Naive thymus-derived CD8-positive, alpha-beta T cell (primary cell): ENCODE measurements at places on chromosomes 2 and 18. TPM values are rescaled to one million over a fixed set of nuclear protein-coding genes. Genes with fewer than 3 reads are reported as not detected.
A peak's percentile ranks its signal among the peaks of the same experiment; 100 is the strongest.

Gene ZAP70
- polyA plus RNA-seq = 149 TPM

Gene MC5R
- not detected for polyA plus RNA-seq

Gene C2orf72
- not detected for polyA plus RNA-seq

Gene PROC
- polyA plus RNA-seq = not detected

Gene ERBB4
- not detected for polyA plus RNA-seq

Gene AQP12A
- not detected for polyA plus RNA-seq

Gene DSG4
- not detected for polyA plus RNA-seq

Gene CDH2
- polyA plus RNA-seq = not detected

DNA sequence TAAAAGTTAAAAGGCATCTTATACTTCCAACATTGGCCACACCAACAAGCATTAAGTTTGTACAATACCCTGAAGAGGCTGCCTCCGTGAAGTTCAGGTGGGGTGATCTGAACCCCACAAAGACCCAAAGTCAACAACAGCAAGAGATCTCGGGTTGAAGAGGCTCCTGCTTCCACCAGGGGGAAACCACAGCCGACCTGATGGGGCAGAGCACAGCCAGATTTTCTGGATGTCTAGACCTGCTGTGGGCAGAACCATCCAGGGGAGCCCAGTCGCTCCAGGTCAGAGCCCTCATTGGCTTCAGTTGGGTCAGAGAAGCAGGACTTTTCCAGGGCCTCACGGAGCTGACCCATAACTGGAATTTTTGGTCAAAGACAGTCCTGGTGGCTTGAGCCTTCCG lies 66.5 kb upstream of the ACKR3 start:
- no peak for DNase-seq

GRCh38 chr18:56458770-56459712 lies 179.4 kb downstream of the TXNL1 start:
- DNase-seq = no peak

GRCh38 chr18:28529644-28530043 lies 352.7 kb upstream of the CDH2 start:
- no peak for DNase-seq

GRCh38 chr18:37532917-37533316 lies 32.7 kb downstream of the CELF4 start:
- no peak for DNase-seq

GRCh38 chr18:69588301-69588700 lies 187.6 kb downstream of the DOK6 start:
- no peak for DNase-seq

DNA sequence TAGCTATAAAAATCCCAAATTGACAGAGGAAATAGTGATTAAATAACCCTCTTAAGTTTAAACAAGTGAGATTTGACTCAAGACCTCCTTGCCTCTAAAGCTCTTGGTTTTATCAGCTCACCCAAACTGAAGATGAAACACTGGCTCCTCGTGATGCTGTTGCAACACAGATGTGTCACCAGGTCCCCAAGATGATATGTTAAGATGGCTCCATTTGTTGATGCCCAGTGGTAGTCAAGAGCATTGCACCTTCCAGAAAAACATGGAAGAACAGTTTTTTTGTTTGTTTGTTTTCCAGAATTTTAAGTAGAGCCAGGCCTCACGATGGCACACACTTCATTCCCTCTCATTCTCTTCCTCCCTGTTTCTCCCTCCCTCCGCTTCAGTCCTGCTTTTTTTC lies 399.8 kb downstream of the TXNL1 start:
- no peak for DNase-seq

DNA sequence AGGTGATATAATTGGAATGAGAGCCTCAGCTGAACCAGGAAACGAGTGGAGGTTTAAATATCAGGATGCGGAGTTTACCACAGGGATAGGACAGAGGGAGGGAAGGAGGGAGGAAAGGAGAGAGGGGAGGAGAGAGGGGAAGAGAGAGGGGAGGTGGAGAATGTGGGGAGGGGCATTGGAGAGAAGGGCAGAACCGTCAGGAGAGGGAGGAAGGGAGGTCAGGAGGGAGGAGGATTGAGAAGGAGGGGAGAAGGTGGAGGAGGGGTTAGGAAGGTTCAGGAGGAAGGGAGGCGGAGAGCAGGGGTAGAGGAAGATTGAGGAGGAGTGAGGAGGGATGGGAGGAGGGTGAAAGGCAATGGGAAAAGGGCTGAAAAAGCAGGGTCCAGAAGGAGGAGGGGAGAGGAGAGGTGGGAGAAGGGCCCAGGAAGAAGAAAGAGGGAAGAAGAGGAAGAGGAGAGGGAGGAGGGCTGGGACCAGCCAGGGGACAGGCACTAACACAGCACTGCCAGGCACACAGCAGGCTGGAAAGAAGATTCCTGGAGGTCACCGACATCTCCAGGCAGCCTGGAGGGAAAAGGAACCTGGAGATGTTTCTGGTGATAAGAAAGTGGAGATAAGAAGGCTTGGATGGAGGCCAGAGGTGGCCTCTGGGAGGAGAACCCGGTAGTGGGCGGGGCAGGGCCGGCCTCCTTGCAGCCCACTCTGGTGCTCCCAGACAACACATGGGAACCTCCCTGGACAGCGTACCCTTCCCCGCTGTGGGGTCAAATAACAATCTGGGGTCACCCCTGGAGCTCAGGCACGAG lies 176.7 kb upstream of the SMAD2 start:
- no peak for DNase-seq

GRCh38 chr2:15265889-15266288 lies 295.2 kb downstream of the NBAS start:
- DNase-seq = no peak

DNA sequence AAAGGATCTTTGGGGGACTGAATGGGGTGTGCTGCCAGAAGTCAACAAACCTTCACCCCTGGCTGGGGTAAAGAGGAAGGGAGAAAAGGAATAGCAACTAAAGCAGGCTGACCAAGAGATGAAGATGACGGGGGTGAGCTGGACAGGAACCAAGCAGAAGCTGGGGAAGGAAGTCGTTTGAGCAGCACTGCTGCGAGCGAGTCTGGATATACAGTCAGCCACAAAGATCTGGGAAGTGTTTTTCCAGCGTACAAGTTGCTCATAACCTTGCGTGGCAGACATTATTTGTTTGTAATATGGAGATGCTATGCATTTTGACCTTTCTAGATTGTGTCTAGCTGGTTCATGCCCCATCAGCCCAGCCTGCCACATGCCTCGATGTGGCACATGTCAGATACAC lies 71.2 kb downstream of the EIF2AK3 start:
- DNase-seq = no peak

DNA sequence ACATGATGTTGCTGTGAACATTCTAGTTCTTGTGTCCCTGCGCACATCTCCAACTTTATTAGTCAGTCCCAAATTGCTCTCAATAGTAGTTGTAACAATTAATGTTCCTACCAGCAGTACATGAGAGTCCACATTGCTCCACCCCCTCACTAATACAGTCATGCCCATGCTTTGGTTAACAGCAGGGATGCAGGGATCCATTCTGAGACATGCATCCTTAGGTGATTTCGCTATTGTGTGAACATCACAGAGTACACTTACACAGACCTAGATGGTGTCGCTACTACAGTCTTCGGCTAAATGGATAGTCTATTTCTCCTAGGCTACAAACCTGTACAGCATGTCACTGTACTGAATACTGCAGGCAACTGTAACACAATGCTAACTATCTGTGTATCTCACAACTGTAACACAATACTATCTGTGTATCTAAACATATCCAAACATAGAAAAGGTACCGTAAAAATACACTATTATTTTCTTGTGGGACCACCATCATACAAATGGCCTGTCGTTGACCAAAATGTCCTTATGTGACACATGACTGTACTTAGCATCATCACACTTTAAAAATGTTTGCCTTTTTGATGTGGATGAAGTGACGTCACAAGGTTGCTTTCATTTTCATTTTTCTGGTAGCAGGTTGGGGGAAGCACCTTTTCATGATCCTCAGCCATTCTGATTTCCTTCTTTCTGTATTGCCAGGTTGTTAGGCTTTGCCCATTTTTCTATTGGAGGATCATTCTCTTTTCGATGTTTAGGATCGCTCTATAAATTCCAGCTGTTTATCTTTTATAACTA lies 82.9 kb upstream of the RNF152 start:
- DNase-seq = peak; percentile 7

GRCh38 chr18:62846313-62846712 lies 131.0 kb downstream of the PHLPP1 start:
- DNase-seq = no peak

DNA sequence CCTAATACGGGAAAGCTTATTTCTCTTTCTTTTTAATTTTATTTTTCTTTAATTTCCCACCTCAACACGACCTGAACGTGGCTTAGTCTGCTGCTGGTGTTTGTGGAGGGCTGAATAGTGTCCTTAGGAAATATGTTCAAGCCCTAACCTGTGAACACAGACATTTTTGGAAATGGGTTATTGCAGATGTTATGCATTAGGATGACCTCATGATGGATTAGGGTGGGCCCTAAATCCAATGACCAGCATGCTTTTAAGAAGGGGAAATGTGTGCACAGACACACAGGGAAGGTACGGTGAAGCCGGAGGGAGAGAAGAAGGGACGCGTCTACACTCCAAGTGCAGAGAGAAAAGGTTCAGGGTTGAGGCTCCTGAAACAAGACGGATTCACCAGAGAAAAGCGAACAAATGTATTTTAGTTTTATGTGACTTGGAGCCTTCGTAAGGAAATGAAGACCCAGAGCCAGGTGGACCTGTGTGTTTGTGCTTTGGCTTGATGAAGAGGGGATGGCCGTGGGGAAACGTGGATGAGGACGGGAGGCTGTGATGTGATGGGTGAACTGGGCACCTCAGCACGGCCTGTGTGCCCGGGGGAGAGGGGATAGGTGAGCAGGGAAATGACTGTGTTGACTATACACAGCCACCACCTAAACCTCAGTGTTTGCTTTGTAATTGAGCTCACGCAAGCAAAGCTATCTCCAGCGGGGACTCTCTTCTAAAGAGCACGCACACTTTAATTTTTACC lies 37.5 kb downstream of the RTP5 start:
- no peak for DNase-seq

- DNase-seq = no peak
These were observed 1271.7 kb upstream of the SLC39A10 start for GRCh38 chr2:194385376-194385775.

- DNase-seq = no peak
These were observed 26.0 kb upstream of the TMEM214 start for GRCh38 chr2:27006602-27007415.

DNA sequence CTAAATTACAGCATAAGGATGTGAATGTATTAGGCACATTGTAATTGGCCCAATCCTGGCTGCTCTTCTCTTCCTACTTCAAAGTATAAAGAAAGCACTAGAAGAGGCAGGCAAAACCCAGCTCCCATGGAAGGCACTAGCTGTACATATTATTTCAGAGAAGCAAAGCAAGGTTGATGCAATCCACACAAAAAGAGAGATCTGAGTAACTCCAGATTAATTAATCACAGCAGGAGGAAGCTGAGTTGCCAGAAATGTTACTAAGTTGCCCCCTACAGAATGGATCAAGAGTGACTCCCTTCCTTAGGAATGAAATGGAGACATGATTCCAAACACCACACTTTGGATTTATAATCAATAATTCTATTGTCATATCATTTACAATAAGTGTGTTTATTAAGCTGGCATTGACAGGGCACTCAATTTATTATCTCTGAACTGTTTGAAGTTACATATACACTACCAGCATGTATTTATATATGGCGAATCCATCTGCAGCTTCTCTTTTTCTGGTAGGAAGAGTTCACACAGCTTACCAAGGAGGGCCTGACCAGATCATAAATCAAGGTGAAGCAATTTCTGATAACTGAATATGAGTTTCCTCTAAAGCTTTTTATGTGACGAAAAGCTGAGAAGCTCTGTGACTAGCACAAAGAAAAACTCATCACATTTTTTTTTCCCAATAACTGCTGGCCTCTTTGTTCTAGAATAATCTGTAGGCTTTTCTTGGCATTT lies 393.1 kb upstream of the LYPD1 start:
- DNase-seq = no peak

- DNase-seq = peak; percentile 35
These were observed 49.2 kb downstream of the CXCR4 start for GRCh38 chr2:136068581-136069227.

GRCh38 chr2:25316101-25316500 lies 25.6 kb downstream of the DNMT3A start:
- DNase-seq = no peak

DNA sequence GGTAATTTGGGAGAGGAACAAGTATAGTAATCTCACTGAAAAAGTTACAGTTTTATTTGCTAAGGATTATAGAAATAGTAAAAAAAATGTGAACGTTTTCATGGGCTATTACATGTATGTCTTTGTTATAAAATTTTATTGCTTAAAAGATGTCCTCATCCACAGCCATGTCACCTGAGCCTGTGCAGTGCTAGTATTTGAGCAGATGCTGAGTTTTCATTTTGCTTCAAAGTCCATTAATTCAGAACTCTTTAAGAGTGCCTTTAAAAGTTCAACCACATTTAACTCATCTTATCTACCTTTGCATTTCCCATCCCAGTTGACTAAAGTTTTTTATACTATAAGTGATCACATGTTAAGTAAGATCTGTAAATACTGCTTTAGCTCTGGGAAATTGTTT lies 52.6 kb downstream of the DPP10 start:
- no peak for DNase-seq

GRCh38 chr2:238974501-238975166 lies 126.7 kb downstream of the TWIST2 start:
- no peak for DNase-seq

DNA sequence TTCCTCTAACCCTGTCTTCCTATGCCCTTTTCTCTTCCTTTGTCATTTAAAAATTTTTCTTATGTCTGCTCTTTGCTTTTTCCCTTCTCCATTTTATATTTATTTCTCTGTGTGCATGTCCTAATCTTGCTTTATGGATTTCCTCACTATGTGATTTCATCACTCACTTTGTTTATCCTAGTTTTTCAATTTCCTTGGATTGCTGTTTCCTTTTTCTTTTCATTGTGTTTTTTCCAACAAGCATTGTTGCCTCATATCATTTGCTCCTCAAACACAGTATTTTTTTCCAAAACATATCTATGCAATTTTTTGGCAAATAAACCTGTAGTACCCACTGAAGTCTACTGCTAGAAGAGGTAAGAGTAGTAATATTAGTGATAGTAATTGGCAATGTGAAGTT lies 67.4 kb upstream of the PNPT1 start:
- DNase-seq = no peak

GRCh38 chr2:62992561-62992960 lies 58.1 kb upstream of the OTX1 start:
- no peak for DNase-seq

DNA sequence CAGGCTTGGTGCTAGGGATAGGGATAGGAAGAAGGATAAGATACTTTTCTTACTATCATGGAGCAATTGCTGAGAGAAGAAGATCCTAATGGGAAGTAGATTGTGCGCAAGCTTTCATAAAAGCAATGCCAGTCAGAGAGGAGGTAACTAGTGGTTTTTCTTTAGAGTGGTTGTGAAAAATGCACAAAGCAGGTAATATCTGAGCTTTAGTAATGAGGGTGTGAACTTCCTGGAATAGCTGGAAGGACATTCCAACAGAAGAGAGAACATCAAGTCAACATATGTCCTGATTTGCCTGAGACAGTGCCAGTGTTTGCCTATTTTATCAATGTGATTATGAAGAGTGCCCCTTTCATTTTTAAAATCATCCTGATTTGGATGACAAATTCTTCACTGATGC lies 34.1 kb downstream of the CCBE1 start:
- no peak for DNase-seq
